Stimulated activated CD4-positive, alpha-beta T cell treated with anti-CD3 and anti-CD28 coated beads, Interleukin-1b, Interleukin-23, amount 100 ng/mL, for 24 hours (primary cell): ENCODE measurements at places on chromosomes 4 and X.

- DNase-seq: no peak
Measured at GRCh38 chr4:121112530-121112929, 40.2 kb upstream of the NDNF start.

GRCh38 chrX:9664224-9664623, 101.4 kb downstream of the GPR143 start:
- DNase-seq: no peak

GRCh38 chr4:7354927-7355326, 79.8 kb downstream of the PSAPL1 start:
- no peak for DNase-seq

DNA sequence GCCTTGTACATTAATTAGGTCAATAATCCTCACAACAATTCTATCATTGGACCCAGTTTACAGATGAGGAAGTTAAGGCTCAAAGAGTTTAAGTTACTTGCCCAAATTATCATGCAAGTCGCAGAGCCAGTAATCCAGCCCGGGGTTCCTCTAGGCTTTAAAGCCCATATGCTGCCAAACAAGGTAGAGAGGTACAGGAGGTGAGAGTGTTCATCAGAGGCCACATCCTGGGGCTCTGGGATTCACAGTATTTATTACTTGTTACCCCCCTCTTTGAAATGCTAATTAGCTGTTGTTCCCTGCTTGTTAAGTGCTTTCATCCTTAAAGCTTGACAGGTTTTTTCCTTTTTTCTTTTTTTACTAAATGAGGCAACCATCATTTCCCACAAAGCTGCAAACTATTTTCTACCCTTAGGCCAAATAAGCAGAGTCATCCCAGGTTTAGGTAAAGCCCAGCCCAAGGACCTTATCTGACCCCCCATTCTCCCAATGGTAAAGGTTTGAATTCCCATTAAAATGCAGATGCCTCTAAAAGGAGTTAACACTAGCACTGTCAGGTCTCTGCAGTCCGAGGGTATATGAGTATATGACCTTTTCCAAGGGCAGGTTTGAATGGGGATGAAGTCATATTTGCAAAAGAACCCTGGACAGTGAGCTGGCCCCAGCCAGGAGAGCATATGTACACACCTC, 150.3 kb downstream of the SOX3 start:
- DNase-seq: no peak

GRCh38 chrX:21993265-21993664, 38.9 kb upstream of the PHEX start:
- no peak for DNase-seq

DNA sequence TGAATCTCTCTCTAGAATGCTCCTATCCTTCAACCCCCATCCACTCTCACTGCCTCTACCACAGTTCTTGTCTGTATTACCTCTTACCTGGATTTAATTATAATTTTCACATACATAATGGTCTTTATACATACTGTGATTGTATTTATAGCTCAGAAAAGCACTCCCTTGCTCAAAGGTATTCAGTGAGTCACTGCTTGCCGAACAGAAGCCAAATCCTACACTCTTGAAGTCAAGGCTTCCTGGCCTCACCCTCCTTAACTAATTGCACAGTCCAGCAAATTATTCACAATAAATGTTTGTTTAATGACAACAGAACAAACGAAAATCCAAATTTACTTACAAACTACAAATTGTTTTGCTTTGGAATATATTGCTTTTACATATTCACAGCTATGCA, 159.5 kb downstream of the KLHL13 start:
- DNase-seq: no peak

GRCh38 chr4:141142423-141142822, 9.2 kb upstream of the RNF150 start:
- DNase-seq: no peak

DNA sequence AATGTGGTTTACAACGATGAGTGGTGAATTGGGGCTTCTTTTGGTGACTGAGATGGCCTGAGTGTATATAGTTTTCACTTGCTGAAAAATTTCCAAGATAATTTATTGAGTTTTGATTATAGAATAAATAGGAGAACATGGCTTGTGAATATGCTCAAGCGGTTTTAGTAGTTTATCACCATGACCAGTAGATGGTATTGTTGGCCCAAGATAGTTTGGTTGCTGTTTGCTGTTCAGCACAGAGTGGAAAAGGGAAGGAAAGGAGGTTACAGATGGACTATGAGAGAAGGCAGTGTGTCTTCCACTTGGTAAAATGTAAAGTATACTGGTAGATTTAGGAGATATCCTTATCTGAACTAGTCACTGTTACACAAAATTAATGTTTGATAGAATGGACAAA, 55.8 kb upstream of the POU4F2 start:
- no peak for DNase-seq

DNA sequence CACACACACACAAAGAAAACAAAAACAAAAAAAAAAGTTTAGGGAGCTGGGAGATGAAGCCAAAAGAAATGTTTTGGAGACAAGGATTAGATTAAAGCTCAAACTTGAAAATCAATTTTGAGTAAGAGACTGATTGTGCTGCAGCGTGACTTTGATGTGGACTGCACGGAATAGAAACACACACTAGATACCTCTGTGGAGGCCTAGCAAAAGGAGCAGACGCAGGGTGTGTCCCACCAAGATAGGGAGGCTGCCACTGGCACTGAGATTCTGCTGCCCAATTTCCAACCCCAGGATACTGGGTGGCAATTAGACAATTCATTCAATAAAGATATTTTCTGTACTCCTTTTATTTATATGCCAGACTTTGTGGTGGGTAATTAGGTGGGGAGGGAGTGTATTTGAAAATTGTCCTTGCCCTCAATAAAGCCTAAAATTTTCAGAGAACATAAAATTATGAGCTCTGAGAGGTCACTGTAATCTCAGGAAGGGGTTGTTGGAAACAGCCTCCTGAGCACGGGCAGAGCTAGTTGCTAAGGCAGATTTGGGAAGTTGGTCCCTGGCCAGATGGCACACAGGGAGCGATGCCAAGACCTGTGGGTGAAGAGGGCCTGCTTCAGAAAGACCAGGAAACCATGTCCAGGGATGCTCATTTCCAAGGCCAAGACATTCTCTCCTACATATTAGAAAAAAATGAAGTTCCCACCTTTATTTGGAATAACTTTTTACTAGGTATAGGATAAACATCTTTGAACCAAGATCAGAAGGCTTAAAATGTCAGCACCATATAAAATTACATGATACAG, 1.9 kb upstream of the PPP3CA start:
- no peak for DNase-seq

DNA sequence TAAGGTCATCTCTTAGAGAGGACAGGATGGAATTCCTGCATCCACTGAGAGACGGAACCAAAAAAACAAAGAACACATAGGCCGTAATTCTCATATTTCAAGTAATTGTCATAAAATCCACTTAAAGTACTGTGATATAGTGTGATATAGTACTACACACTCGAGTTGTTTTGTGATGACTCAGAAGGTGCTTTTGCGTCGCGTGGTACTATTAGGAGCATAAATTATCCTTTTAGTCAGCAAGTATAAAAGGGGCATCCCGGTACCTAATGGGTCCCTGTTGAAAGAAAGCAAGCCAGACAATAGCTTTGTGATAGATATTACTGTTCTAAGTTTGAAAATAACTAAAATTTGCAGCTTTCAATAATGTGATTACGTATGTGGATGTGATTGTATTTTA, 55.3 kb downstream of the GPR143 start:
- DNase-seq: no peak

DNA sequence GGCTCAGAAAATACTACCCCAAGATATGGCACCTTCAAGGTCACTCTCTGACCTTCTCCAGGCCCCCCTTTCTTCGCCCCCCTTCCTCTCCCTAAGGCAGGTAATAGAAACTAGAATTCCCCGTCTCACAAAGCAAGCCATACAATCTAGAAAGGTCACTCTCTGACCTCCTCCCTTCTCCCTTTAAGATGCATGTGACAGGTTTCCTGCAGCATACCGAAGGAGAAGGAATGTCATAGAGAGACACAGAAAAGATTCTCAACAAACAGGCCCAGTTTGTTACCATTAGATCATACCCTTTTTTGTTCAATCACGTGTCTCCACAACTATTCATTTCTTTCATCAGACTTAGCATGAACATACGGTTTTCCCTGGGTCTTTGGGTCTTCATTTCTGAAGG, 51.2 kb upstream of the RBMXL3 start:
- DNase-seq: no peak

- DNase-seq: no peak
Measured at GRCh38 chrX:113390531-113390930, 549.9 kb upstream of the AMOT start.

GRCh38 chr4:2301806-2302205, 39.9 kb upstream of the MXD4 start:
- DNase-seq: no peak

DNA sequence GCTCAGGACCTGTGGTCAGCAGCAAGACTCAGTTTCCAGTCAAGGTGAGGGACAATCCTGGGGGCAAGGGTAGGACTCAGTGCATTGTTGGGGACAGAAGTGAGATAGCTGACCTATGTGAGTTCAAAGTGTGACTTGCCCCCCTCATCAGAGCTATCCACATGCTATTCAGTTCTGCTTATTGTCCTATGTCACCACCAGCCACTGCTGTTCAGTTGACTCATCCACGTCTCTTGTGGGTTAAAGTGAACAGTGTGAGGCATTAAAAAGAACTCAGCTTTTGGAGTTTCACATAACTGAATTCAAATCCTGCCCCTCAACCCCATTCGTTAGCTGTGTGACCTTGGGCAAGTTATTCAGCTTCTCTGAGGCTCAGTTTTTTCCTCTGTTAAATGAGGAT, 4.4 kb upstream of the APLN start:
- DNase-seq: no peak

DNA sequence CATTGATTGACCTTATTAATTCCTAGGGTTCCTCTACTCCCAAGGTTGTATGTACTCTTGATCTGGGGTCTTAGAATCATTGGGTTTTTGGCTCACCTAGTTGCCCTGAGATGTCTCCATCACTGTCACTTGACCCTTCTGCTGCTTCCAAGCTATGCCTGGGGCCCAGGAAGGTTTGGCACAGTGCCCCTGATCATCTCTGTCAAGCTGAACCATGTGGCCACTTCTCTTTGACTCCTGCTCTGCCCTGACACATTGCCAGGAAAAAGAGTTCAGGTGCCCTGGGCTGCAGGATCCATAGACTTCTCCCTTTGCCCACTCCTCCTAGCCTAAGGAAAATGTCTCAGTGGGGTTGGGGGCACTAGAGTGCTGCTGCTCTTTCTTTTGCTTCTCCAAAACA, 3.9 kb upstream of the CHST7 start:
- no peak for DNase-seq

DNA sequence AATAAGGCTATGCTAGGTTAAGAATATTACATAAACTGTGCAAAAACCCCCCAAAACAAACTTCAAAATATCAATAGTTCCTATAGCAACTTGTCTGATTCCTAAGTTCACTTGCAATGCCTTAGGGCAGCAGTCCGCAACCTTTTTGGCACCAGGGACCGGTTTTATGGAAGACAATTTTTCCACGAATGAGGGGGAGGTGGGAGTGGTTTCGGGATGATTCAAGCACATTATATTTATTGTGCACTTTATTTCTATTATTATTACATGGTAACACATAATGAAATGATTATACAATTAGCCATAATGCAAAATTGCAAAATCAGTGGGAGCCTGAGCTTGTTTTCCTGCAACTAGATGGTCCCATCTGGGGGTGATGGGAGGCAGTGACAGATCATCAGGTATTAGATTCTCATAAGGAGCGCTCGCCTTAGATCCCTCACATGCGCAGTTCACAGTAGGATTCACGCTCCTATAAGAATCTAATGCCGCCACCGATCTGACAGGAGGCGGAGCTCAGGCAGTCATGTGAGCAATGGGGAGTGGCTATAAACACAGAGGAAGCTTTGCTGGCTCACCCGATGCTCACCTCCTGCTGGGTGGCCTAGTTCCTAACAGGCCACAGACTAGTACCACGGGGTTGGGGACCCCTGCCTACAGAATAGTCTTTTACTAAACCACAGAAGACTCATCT, 39.7 kb downstream of the ACOX3 start:
- no peak for DNase-seq

DNA sequence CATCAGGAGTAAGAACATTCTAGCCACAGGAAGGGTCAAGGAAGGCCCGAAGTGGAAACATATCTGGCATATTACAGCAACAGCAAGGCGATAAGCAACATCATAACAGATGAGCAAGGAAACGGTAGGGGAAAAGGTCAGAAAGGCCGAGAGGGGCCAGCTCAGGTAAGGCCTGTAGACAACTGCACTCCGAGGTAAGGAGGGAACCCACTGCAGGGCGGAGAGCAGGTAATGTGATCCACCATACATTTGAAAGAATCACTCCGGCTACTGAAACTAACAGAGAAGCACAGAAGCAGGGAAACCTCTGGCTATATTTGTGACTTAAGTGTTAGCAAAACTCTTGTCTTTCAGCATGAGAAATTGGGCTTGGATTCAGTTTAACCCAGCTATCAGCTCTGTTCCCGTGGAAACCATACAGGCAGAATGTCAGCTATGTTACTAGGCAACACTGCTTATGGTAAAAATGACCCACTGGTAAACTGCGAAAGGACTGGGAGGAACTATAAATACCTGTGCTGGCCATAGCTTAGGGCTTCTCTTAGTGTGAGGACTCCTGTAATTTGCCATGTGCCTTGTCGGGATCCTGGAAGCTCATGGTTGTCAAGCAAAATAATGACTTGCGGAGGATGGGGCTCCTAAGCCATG, 31.0 kb downstream of the FRYL start:
- DNase-seq: no peak

- DNase-seq: no peak
Measured at GRCh38 chr4:75398501-75398900, 115.7 kb downstream of the RCHY1 start.

DNA sequence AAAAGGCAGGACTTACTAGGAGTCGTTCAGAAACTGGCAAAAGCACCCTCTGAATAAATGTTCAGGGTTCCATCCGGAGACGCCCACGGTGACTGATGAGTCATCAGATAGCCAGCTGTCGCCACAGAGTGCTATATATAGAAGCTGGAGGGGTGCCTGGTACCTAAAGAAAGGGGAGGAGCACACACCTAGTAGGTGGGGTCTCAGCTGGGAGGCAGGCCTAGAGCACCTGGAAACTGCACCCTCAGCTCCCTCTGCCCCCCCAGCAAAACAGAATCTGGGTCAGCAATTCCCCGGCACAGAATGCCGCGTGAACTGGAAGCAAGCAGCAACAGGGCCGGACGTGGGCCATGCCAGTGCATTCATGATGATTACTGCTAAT, 242.0 kb downstream of the BCOR start:
- peak; percentile 54 for DNase-seq

DNA sequence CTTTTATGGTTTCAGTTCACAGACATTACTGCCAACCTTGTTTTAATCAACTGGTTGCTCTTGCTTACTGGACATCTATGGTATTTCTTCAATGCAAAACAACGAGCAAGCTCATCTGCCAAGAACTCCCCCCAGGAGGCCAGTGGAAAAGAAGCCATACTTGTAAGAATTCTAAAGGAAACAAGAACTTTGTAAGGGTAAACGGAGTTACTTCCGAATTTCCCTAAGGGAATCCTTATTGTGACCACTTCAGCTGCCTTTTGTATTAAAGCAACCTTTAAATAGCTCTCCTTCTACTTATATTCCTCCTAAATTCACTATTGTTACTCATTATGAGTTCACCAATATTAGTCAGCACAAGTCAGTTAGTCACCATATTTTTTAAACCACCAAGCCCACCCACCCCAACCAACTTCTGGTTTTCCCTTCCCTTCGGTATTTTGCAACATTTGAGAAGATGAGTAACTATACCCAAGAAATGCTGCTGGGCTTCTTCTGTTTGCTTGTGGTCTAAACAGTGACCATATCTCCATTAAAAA, 602.8 kb upstream of the DIPK2B start:
- no peak for DNase-seq

GRCh38 chr4:69524706-69525105, 29.0 kb upstream of the UGT2B4 start:
- no peak for DNase-seq
